ENCODE measurements at places on chromosomes 1 and 21.
A peak's percentile ranks its signal among the peaks of the same experiment; 100 is the strongest.

DNA sequence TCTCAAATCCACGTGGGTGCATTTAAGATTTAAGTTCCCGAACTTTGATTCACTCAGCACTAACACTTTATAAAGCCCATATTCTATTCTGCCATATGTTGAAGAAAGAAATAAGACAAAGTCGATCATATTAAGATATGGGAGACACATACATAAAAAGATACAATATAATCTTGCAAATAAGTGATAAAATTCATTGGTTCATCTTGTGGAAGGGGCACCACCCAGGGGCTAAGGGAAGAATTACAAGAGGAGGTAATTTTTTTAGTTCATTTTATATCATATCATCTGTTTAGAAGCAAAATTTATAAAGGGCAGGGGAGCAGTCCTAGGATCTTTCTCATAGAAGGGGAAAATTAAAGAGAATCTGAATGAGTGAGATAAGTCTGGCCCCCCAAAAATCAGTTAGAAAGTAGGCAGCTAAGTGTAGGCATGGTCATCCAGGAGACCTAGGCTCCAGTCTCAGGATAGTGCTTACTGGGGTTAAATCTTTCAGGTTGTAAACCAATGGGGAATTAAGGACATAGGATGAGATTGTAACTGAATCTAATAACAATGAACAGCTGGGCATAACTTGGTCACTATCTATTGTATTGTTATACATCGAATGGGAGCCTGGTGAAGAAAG, 124.2 kb upstream of the L1TD1 start:
- DNase-seq: no peak

- no peak for DNase-seq
Observed at GRCh38 chr1:183953031-183953430, 84.5 kb downstream of the COLGALT2 start.

DNA sequence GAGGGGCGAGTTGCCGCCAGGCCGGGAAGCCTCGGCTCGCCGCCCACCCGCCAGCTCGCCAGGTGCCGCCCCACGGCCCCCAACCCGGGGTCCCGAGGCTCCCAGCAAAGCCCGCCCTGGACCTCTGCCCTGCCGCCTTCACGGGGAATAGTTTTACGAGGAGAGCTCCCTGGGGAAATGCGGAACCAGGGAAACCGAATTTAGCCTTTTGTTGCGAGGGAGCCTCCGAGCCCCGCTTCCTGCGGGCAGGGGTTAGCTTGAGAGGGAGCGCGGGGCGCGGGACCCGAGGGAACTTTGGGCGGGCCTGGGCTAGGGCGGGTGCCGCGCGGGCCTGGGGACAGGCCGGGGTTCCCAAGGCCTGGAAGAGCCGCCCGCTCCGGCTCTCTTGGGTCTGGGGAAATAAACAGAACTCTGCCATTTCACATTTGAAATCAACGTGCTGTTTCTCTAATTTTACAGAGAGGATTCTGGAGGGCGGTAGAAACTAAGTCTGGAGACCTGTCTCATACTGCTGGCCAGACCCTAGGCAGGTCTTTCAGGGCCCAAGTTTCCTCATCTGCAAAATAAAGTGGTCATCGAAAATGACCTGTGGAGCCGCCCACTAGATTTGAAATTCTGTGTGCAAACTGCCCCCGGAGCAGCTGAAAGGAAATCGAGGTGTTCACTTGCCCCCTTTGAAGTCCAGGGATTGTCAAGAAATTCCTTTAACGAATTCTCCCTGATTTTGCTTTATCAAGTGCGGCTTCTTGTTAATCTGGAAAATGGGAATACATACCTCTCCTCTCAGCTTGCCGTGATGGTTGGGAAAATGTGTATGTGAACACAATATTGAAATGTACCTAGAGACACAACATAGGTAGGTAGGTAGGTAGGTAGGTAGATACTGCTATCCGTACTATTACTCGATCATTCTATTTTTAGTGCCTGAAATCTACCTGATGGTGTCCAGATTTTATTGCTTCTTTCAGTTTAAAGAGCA, 749 bp upstream of the GLUL start:
- peak; percentile 47 for DNase-seq

DNA sequence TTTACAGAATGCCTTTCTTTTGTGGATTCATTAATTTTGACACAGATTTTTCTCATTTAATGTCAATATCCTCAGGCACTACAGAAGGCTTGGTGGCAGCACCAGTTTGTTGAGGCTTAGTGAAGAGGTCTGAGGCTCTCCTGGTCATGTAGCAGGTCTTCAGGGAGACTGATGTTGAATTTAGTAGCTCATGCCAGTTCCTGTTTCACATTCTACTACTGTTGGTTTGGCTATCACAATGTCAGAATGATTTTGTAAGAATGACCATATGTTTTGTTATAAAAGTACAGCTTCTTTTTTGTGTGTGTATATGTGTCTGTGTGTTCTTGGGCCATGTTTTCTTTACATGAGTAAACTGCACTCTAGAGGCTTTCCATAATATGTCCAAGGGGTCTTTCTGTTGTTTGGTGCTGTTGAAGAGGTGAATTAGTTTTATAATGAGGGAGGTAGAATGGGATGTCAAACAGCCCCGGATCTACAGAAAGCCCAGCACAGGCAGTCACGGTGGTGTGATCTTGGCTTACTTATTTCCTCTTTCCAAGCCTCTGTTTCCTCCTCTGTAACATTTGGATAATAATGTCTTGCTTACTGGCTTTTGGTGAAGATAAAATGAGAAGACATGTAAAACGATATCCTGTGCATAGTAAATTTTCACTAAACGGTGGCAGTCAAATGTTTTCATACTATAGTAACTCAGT, 32.0 kb downstream of the C1orf21 start:
- no peak for DNase-seq

GRCh38 chr21:42336054-42336453, 14.7 kb downstream of the TFF2 start:
- DNase-seq: peak; percentile 16

GRCh38 chr21:46181436-46181835, 2.8 kb downstream of the SPATC1L start:
- DNase-seq: no peak

- DNase-seq: no peak
Observed at GRCh38 chr1:98674075-98674781, 12.7 kb downstream of the SNX7 start.

DNA sequence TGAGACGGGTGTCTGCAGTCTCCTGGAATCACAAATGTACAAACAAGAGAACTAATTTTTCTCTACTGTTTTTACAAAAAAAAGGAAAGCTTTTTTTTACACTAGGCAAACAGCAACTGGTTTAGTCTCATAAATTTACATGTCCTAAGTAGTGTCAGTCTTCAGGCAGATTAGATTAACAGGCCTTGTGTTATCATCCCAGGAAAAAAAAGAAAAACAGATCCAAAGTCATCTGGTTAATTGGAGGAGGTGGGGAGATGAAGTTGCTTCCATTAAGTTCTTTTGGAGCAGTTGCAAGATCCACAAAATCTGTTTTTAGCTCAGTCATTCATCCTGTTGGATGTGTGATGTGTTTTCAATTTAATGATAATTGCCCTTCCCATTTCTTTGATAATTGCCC, 363.5 kb upstream of the ADGRL2 start:
- no peak for DNase-seq

DNA sequence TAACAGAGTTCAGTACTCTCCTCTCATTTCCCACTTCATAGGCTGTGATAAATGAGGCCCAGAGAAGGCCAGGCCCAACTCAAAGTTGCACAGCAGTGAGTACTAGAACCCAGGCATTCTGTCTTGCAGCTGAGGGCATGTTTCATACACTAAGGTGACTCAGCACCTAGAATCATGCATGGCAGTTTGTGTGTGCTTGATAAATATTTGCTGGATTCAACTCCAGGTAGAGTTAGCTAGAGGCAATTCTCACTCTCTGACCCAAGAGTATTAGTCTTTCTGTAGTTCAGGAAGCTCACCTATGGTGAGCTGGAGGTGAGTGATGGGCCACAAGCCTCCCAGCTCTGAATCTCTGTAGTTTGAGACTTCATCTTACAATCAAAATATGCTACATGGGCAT, 10.7 kb downstream of the NKAIN1 start:
- DNase-seq: no peak

DNA sequence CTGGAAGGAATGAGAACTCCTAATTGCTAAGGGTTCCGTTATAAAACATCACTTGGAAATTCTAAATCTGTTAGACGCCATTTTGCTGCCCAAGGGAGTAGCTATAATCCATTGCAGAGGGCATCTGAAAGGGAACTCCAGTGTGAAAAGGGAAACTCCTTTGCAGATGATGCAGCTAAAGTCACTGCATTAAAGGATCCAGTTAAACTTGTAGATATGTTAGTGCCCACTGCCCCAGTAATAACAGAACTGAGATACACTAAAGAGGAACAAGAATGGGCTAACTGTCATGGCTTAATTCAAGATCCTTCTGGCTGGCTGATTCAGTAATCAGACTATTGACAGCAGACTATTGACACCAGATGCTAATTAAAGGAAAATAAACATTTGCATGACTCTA, 81.8 kb upstream of the KIAA0040 start:
- DNase-seq: no peak

GRCh38 chr1:1428174-1428573, 7.1 kb upstream of the ANKRD65 start:
- DNase-seq: no peak

- DNase-seq: no peak
Observed at GRCh38 chr21:36751383-36751782, 52.5 kb downstream of the SIM2 start.

GRCh38 chr1:85615586-85616363, 35.2 kb downstream of the CCN1 start:
- DNase-seq: no peak

- DNase-seq: no peak
Observed at GRCh38 chr1:2152954-2153353, 41.6 kb downstream of the FAAP20 start.

DNA sequence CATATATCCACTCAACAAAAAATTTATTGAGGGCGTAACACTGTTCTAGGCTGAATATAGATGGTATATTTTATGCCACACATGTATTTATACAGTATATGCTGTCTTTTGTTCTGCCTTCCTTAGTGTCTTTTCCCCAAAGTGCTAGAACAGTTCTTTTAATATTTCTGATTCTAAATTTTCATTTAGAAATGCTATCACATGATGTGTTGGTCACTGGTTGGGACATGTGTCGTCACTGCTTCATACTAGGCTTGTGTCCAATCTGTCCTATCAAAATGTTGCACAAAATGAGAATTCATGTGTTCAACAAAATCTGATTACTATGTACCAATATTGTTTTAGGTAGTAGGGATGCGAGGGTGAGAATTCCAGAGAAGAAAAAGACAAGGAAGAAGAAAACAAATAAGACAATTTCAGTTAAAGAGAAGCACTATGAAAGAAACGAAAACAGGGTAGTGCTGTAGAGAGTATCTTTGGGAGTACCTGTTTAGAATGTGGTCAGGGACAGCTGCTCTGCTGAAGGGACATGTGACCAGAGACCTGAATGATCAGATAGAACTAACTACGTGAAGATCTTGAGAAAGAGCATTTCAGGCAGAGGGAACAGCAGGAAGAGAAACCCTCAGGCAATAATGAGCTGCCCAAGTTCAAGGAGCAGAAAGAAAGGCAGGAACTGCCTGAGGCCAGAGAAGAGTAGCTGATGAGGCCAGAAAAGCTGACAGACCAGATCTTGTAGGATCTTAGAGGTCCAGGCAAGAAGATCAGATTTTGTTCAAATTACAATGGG, 1.3 kb downstream of the KMO start:
- DNase-seq: no peak

DNA sequence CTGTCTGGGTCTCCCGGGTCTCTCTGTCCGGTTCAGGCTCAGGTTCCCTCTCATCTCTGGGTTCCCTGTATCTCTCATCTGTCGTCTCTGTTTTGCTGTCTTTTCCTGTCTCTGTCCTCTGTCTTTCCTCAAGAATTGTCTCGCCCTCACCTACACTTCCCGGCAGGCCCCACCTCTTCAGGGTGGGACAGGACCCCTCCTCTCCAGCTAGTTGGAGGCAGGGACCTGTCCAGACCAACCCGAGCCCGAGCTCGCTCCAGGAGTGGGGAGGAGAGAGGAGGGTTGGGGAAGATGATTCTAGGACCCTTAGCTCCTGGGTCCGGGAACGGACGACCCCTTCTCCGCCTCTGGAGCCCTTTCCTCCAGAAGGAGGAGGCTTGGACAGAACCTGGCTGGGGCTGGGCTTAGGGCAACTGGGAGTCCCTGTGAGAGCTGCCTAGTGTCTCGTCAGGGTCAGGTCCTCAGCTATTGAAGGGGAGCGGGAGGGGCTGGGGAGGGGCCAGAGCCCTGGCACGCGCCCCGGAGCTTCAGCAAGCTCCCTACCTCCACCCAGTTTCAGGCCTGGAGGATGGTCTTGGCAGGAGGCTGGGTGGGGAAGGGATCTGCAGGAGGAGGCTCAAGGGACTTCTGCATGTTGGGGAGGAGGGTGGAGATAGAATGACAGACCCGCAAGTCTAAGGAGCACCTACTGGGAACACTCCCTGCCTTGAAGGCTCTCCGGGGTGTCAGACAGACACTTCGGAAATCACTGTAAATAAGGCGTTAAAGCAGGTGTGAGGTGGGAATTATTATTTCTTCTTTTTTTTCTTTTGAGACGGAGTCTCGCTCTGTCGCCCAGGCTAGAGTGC, 26.3 kb upstream of the EPB41 start:
- DNase-seq: peak; percentile 47

- DNase-seq: no peak
Observed at GRCh38 chr1:116720364-116721038, 33.7 kb upstream of the CD2 start.

Data from colonic mucosa (tissue), 4 donors.